ENCODE measurements at places on chromosomes 3 and 15.

DNA sequence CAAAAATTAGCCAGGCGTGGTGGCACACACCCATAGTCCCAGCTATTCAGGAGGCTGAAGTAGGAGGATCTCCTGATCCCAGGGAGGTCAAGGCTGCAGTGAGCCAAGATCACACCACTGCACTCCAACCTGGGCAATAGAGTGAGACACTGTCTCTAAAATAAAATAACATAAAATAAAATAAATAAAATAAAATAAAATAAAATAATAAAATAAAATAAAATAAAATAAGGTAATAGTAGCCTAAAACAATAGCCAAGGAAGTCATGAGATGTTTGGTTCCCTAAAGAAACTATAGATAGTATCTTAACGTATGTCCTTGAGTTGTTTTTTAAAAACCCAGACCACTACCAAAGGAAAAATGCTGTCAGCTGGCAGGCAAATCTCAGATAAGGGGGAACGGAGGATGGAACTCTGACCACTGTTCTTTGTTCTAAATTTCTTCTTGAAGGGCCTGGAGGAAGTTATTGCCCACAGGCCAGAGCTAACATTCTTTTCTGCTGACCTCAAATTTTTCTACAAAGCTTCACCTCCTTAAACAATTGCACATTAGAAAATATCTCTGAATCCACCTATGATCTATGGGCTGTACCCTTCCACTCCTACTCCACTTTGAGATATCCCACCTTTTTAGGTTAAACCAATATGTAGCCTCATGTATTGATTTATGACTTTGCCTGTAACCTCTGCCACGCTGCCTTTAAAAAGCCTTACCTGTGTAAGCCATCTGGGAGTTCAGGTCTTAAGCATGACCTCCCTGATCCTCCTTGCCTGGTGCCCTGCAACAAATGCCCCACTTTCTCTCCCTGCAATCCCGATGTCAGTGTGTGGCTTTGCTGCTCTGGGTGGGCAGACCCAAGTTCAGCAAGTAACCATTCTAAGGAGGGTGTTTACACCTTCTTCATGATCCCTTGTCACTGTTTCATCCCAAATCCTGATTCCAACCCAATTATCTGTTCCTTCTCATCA lies 126.2 kb upstream of the BHLHE40 start:
- H3K27ac ChIP-seq = no peak overlapping the region
- no peaks in the 10 kb centered on the region for H3K27me3 ChIP-seq
- no peak overlapping the region for H3K4me3 ChIP-seq

DNA sequence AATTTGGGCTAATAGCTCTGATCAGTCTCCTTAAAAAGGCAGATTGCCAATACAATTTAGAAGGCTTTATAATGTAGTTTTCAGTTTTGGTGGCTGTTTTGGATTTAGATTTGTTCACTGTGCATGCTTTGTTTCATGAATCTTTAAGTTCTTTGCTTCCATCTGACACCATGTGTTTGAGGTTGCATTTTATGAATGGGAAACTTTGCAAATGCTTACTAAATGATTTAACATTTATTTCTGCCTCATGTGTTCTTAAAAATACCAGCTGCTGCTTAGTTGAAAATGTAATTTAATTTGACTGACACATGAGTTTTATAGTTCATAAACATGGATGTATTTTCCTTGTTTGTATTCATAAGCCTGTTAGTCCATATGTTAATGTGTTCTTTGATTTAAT lies 78.6 kb downstream of the RNF13 start:
- H3K36me3 ChIP-seq = peaks cover 22% of the 10 kb centered on the region
- H3K4me3 ChIP-seq = no peak overlapping the region
- DNase-seq = no peak
- H3K4me1 ChIP-seq = peaks cover 11% of the 10 kb centered on the region

DNA sequence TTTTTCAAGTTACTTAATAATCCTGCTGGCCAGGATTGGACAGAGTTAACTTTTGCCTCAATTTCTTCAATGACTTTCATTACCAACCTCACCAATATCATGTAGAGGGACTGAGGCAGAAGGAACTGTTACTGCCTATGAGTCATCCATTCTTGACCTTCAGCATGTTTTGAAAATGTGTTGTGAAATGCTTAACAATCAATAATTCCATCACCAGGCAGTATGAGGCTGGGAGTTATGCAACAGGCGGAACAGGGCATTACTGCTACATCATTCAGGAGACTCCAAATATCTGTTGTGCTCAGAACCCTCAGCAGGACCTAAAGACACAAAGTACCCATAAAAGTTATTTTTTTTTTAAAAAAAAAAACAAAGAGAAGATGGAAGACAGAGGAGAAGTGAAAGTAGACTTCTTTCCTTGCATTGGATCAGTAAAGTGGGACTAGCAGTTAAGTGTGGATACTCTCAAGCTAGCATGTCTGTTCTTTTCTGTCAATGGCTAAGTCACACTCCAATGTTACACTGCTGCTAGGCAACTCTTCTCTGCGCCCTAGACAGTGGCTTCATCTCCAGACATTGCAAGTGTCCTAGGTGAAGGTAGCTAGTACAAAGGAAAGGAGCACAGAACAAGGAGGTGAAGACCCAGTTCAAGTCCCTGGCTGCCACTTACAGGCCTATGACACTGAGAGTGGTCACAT lies 184.9 kb upstream of the LPP start:
- DNase-seq = no peak
- peaks cover 26% of the 10 kb centered on the region for H3K27me3 ChIP-seq
- no peak overlapping the region for H3K27ac ChIP-seq
- no peaks in the 10 kb centered on the region for H3K36me3 ChIP-seq

DNA sequence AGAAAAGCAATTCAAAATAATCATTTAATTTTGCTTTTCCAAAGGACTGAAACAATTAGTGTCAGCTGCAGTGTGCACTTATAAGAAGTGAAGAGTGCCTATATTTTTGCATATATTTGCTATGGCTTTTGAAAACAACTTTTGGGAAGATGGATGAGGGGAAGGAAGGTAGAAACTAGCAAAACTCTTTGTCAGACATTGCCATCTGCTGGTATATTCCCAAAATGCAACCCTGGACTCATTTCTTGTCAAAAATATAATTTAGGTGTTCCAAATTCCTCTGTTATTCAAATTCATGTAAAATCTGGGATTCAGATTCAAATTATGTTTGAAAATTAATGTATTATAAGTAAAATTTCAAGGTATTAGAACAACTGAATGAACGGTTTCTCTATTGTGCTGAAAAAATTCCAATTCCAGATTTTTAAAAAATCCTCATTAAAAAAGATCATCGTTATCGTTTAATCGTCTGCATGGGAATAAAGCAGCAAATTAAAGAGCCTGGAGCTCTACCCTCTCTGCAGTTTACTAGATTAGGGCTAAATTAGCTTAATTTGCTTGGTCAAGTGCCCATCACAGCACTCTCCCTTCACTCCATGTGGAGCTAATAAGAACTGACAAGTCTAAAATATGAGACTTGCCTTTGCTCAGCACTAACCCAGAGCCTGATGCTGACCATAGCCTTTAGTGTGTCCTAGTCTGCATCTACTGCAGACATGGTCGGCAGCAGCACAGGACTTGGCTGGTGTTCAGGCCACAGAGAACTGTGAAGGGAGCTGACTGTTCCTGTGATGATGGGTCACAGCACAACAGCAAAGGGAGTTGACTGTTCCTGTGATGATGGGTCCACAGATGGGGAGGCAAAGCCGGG lies 67.9 kb upstream of the MITF start:
- H3K27me3 ChIP-seq = no peaks in the 10 kb centered on the region
- no peak overlapping the region for H3K4me3 ChIP-seq
- no peak overlapping the region for H3K27ac ChIP-seq
- no peaks in the 10 kb centered on the region for H3K36me3 ChIP-seq
- no peak for DNase-seq

DNA sequence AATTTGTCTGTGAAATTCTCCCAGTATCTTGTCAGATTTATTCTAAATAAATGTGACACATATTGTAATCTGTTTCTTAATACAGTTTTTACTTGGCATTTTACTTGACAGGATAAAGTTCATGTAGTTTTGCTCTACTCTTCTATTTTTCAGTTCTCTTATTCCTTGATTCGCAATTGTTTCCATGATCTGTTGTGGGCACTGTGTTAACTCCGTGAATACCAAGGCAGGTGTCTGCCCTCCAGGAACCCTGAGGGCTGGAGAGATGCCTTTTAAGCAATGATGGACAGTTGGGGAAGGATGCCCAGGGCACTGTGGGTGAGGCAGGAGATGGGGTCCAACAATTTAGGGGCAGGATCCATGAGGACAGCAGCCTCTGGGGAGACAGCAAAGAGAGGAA lies 3.1 kb downstream of the CLDN11 start:
- no peak for DNase-seq
- no peak overlapping the region for H3K27ac ChIP-seq
- H3K27me3 ChIP-seq = peaks cover 17% of the 10 kb centered on the region
- peaks cover 13% of the 10 kb centered on the region for H3K4me1 ChIP-seq
- peaks cover 8% of the 10 kb centered on the region for H3K36me3 ChIP-seq

GRCh38 chr3:64741341-64741740 lies 53.5 kb upstream of the ADAMTS9 start:
- H3K4me3 ChIP-seq = no peak overlapping the region
- no peaks in the 10 kb centered on the region for H3K4me1 ChIP-seq
- no peak overlapping the region for H3K27ac ChIP-seq
- no peaks in the 10 kb centered on the region for H3K27me3 ChIP-seq
- no peak for DNase-seq
